ENCODE measurements at places on chromosomes 7 and 10.
A peak's percentile ranks its signal among the peaks of the same experiment; 100 is the strongest.

DNA sequence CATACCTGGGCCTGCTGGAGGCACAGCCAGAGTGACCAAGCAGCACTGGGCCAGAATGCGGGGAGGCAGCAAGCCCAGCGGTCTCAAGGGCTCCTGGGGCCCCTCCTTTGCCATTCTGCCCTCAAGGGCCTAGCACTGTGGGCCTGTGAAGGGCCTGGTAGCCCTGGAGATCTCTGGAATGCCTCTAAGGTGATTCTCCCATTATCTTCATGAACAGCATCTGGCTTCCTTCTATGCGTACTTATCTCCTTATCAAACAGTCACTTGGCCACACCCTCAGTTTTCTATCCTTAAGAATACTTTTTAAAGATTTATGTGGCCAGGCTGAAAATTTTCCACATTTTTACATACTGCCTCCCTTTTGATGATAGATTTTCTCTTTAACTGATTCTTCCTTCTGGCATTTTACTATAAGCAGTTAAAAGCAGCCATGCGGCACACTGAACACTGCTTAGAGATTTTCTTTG, 67.5 kb upstream of the CCNY start:
- no peak for DNase-seq

DNA sequence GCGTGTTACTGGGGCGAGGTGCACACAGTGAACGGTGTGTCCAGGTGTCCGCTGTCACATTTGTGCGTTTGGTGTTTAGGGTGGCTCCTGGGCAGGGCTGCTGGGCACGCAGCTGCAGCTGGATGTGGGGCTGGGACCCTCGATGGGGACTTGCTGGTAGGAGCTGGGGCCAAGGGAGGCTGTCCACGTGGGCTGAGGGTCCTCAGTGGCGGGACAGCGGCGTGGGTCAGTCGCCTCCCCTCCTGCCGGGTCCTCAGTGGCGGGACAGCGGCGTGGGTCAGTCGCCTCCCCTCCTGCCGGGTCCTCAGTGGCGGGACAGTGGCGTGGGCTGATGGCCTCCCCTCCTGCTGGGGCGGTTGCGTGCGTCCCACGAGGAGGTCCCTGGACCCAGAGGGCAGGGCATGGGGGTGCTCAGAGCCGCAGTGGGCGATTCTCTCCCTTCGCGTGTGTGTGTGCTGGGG, 68.5 kb downstream of the INPP5A start:
- peak; percentile 42 for DNase-seq

DNA sequence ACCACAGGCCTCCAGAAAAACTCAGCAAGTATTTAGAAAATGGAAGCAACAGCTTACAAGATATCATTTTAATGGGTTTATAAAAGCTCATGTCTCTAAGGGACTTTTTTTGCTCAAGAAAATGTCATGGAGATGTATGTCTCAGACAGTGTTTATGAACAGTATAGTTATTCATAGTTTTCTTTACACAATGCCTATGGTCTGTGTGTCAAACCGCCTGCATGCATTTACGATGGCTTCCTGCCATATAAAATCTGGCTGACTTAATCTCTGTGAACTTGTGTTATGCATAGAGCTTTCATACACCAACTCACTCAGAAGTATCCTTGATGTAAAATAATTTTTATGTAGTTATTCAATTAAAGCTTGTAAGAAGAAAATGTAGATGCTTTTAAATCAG, 1314.2 kb upstream of the LRRTM3 start:
- no peak for DNase-seq

GRCh38 chr7:78326189-78326588, 527.6 kb downstream of the PHTF2 start:
- no peak for DNase-seq

DNA sequence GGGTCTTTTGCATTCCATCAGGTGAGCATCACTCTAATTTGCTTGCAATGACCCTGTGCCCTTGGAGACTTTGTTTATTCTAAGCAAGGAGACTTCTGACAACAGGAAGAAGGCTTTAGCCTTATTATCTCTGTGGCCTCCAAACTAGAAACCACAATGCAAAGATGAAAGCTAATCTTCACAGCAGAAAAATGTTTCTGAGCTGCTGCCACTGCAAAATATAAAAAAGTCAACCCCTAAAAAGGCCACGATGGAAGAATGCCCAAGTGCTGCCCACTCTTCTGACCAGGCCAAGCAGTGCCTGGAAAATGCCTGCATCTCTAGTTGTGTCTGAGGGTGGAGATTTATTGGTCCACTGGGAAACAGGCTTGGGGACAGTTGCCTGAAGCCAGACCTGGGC, 299.9 kb downstream of the C7orf25 start:
- no peak for DNase-seq

GRCh38 chr10:110268971-110269370, 35.7 kb downstream of the SMNDC1 start:
- DNase-seq = no peak

DNA sequence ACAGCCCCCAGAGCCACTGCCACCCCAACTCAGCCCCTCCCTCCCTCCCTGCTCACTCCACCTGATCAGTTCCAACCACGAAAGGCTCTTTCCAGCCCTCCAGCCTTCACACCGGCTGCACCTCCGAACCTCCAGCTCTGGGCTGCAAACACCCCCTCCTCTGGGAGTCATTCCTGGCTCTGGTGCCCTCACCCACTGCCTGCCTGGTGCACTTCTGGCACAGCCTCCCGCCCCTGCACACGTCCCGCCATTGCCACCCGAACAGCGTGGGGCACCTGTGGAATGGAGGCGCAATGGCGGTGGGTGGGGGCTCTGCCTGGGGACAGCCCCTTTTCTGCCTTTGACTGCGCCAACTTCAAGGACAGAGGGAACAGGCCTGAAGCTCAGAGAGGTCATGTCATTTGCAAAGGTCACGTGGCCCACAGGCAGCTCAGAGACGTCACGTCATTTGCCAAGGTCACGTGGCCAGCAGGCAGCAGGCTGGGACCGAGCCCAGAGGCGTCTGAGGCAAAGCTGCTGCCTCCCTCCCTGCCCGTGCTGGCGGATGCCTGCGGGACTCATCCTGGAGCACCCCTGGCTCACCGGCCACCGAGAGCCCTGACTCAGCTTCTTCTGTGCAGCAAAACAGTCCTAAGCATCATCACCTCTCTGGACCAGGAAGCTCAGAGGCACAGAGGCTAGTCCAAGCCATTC, 76.0 kb upstream of the DNAAF5 start:
- peak; percentile 21 for DNase-seq

DNA sequence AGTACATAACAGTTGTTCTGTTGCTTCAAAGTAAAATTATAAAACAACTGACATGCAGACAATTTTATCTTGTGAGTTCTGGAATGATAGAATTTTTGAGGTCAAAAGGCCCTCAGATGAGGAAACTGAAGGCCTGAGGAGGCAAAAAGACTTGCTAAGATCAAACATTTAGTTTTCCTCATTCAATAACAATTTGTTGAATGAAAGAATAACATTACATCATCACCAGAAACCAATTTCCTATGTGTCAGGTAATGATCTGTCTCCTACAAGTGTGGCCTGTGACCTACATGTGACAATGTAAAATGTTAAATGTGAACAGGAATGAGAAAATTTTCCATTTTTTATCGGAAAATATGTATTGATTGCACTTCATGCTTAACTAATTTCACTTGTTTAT, 16.6 kb upstream of the ASB4 start:
- DNase-seq = no peak

DNA sequence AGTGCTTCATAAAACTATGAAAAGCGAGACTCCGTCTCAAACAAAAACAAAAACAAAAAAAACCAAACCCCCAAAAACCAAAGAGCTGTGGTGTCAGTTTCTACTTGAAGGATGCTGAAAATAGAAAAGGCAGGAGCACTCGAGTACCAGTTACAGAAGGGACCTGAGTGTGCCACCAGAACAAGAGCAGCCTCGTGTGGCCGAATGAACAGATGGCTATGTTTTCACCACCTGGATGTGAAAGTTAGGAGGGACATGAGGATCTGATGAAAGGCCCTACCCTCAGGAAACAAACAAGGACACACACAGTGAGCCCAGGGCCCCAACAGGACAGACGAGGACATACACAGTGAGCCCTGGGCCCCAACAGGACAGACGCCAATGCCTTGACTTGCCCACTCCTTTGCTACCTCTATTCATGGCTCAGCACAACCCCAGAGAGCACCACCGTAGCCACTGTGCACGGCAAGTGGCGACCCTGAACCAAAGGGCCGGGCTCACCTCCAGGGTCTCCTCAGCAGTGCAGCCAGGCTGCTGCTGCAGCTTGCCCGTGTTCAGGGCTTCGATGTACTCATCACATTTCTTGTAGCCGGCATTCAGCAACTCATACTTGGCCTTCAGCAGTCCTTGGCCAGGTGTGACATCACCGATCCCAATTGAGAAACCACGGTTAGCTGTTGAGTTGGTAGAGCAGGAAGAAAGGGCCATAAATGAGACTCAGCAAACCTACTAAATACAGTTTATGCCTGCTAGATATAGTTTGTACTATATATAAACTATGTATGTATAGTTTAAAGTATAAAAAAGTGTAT, 24.9 kb downstream of the POLR3A start:
- no peak for DNase-seq

- DNase-seq = no peak
These were observed 143.5 kb upstream of the GHITM start for GRCh38 chr10:83995738-83996331.

DNA sequence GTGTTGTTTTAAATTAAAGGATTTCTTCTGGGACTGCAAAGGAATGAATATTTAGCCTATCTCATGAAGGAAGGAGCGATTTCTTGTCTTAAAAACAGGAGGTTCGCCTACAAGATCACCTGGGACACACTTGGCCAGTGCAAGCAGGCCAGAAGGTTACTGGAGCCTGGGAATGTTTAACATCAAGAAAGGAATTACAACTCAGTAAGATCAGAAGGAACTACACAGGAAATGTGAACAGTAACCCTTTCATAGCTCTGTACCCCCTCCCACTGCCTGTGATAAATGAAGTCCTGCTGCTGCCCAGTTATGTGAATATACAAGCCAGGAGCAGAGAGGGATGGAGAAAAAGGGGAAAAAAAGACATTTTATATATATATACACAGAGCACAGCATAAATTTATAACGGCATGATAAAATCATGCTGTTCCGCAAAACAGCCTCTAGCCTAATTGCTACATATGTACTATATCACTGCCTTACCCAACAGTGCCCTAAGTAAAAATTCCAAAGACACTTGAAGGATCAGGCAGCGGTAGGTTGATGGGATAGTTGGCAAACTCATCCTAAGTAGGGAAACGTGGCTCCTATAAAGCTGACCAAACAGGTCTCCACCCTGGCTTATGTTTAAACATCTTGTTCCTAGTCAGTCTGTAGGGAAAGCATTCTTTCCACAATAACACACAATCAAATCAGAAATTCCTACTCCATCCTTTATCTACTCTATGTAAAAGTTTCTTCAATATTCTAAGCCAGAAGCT, 63.8 kb downstream of the ZNF438 start:
- no peak for DNase-seq

GRCh38 chr10:106181501-106181900, 983.0 kb downstream of the SORCS1 start:
- no peak for DNase-seq

DNA sequence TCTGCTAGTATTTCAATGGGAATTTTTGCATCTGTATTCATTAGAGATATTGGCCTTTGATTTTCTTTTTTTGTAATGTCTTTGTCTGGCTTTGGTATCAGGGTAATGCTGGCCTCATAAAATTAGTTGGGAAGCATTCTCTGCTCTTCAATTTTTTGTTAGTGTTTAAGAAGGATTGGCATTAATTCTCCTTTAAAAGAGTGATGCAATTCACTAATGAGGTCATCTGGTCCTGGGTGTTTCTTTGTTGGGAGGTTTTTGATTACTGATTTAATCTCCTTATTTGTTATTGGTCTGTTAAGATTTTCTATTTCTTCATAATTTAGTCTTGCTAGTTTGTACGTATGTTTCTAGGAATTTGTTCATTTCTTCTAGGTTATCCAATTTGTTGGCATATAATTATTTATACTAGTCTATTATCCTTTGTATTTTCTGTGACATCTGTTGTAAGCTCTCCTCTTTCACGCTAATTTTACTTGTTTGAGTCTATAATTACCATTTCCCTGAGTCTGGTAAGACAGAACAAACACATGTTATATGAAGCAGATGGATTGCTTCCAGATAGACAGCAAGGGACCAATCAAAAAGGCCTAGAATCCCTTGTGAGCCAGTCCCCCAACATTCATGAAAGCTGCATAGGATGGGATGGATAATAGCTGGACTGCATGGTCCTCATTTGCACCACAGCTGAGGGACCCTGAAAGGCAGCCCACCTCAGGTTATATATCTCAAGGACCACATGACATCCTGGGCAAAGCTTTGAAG, 54.4 kb downstream of the MTPAP start:
- no peak for DNase-seq

- DNase-seq = no peak
These were observed 134.4 kb downstream of the ABCA13 start for GRCh38 chr7:48305661-48306060.

DNA sequence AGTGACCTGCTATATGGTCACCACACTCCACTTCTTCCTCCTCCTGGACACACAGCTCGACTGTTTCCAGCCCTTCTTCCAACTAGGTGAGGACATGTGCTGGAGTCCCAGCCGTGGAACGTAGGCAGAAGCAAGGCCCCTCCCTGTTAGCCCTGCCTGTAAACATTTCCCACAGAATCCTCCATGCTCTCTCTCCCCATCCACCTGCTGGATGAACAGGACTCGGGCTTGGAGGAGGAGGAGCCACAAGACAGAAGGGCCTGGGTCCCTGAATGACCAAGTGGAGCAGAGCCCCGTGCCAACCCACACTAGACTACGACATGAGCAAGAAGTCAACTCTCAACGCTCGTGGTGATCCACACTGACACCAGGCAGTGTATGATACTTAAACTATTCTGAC, 9.9 kb downstream of the CNPY1 start:
- no peak for DNase-seq

DNA sequence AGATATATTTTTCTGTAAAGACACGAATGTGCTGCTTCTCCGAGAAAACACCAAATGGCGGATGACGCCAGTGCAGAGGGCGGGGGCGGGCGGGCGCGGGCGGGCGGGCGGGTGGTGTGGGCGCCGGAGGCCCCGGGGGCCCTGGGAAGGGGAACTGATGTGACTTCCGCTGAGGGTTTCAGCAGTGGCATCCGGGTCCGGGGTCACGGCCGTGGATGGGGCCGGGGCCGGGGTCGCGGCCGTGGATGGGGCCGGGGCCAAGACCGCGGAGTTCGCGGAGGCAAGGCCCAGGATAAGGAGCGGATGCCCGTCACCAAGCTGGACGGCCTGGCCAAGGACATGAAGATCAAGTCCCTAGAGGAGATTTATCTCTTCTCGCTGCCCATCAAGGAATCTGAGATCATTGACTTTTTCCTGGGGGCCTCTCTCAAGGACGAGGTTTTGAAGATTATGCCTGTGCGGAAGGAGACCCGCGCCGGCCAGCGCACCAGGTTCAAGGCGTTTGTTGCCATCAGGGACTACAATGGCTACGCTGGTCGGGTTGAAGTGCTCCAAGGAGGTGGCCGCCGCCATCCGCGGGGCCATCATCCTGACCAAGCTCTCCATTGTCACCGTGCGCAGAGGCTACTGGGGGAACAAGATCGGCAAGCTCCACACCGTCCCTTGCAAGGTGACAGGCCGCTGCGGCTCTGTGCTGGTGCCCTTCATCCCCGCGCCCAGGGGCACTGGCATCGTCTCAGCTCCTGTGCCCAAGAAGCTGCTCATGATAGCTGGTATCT, 20.3 kb upstream of the IGF2BP3 start:
- DNase-seq = peak; percentile 69
